ENCODE measurements at places on chromosomes 3 and 15.

- DNase-seq: no peak
Observed at GRCh38 chr15:40891810-40892446, 2.3 kb upstream of the VPS18 start.

GRCh38 chr3:133492159-133492741, 81.2 kb upstream of the CDV3 start:
- DNase-seq: no peak

GRCh38 chr3:160893207-160893606, 137.2 kb downstream of the PPM1L start:
- no peak for DNase-seq

DNA sequence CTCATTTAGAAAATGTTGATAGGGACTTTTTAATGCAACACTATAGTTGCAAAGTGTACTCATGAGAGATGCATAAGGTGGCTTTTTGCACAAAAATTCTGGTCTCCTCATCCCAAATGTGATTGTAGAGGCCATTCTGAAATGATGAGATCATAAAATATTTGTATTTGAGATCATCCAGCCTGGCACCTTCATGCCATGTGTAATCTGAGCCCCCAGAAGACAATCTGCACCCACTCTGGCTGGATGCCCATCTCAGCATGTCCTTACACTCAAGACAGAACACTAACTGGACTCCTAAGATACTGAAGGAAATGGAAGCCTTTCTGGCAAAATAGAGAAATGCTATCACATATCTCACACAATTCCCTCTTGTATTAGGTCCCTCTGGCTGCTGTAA, 49.2 kb downstream of the SLC7A14 start:
- DNase-seq: no peak

DNA sequence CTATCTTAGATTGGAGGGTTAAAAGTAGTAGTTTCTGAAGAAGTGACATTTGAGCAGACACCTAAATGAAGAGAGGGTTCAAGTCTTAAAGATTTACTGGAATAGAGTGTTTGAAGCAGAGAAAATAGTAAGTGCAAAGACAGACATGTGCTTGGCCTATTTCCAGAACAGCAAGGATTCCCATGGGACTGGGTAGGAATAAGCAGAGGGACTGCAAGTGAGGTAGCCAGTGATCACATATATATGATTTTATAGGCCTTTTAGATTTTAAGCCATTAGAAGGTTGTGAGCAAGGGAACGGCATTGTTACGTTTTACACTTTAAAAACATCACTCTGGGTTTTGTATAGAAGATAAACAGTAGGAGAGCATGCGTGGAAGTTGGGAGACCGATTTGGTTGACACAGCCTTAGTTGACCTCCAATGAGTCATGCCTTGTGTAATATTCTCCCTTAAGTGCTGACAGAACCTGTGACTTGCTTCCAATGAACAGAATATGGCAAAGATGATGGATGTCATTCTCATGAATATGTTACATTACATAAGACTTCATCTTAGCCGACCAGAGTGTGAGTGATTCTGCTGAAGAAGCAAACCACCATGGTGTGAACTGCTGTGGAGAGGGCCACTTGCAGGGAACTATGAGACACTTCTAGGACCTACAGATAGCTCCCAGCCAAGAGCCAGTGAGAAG, 37.1 kb upstream of the SLC4A7 start:
- no peak for DNase-seq

GRCh38 chr3:138351916-138352550, 3.7 kb downstream of the MRAS start:
- no peak for DNase-seq

DNA sequence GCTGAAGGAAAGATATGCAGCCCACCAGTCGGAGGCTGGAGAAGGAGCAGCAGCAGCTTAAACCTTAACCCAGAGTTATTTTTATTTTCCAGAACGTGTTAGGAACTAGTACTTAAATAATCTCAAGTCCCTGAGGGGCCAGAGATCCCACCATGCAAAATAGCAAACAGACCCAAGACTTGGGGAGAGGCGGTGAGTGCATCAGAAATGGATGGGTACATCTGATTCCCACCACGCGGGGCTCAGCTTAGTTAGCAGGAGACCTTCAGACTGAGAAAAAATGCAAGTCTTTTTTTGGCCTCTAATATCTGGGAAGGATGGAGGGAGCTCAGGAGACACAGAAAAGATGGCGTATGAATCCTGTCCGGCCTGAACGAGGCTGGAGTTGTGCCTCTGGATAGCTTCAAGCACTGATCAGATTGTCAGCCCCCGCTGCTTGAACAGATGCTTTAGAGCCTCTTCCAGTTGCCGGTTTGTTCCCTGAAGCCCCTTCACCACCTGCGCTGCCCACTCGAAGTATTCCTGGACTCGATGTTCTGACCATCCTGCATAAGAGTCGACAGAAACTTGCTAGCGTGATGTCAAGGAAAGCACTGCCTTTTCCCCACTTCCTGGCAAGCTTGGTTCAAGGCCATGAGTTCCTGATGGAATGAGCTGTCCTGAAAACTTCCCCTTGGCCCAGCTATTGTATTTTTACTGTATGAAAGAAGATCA, 1.3 kb downstream of the HDDC3 start:
- no peak for DNase-seq

DNA sequence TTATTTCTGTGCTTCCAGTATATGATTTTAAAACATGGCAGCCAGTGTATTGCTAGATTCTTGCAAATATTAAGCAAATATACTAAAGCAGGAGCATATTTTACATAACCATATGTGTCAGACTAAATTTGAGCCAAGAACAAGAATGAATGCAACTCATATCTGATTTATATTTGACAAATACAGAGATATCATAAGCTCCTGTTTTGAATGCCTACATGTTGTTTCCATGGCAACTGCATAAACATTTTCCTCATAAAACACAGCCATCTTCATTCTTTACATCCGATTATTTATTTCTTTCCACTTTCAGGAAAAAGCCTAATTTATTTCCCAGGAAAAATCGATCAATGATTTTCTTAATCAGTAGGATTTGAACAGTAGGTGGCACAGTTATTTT, 172.2 kb upstream of the TSPAN3 start:
- DNase-seq: no peak

GRCh38 chr15:51193979-51194378, 99.3 kb upstream of the TNFAIP8L3 start:
- DNase-seq: no peak

DNA sequence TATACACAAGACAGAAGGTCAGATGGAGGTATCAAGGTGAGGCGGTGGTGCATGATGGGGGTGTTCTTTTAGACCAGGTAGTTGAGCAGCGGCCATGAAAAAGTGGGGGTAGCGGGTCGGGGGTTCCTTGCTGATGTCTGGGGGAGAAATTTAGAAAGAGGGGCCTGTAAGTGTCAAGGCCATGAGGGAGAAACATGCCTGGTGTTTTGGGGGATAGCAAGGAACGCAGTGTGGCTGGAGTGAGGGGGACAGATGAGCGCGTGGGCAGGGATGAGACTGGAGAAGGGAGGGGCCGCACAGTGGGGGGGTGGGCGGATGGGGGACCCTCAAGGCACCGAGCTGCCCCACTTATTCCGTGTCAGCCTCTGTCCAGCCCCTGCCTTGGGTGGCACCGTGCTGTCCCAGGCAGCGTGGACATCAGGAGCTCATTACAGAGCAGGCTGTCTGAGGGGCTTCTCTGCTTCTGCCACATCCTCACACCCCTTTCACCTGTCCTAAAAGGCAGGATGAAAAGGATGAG, 143.3 kb downstream of the SMAD6 start:
- DNase-seq: no peak

- DNase-seq: no peak
Observed at GRCh38 chr3:17384567-17385296, 357.7 kb downstream of the TBC1D5 start.

GRCh38 chr15:40204100-40204499, 34.8 kb upstream of the PAK6 start:
- DNase-seq: no peak

DNA sequence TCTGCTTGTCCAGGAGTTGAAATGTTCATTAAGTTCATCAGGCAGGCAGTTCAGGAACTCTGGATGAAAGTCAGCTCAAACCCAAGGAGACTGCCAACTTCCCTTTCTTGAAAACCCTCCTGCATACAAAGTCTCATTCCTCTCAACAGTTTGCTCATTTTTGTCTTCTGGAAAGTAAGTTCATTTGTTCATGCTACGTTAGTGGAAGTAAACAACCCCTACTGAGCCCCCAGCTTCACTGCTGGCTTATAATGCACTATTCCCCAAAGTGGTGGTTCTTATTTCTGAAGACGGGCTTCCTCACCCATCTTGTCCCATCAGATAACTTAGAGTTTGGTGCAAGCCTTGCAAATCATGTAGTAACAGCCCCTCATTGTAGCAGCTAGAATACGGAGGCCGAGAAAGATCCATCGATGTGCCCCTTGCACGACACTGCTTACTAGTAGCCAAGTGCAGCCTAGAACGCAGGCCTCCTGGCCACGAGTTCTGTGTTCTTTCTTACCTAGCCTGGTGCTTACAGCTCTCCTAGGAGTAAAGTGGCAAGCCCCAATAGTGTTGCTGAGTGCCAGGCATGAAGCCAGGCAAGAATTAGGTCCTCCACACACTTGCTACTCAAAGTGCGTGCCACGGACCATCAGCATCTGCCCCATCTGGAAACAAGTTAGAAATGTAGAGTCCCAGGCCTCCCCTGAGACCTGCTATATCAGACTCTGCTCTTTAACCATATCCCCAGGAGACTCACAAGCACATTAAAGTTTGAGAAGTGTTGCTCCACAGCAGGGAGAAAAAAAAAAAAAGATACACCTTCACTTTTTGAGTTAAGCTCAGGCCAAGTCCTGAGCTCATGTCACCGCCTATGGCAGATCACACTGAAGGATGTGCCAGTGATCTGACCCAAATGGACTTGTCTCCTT, 82.5 kb downstream of the RFTN1 start:
- DNase-seq: no peak

DNA sequence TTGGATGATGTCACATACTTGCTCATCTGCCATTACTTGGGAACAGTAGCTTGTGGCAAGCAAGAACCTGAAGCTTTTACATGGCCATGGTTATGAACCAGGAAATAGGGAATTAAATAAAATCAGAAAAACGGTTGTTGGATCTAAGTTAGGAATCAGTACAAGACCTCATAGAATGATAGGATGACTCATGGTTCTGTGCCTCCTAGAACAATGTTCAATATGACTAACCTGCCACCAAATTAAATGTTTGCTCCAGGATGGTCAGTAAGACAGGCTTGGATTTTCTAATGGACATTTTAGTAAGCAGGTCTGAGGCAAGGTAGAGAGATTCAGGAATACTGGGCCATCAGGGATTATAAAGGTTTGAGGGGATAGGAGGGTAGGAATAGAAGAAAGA, 218.9 kb downstream of the PLOD2 start:
- no peak for DNase-seq

DNA sequence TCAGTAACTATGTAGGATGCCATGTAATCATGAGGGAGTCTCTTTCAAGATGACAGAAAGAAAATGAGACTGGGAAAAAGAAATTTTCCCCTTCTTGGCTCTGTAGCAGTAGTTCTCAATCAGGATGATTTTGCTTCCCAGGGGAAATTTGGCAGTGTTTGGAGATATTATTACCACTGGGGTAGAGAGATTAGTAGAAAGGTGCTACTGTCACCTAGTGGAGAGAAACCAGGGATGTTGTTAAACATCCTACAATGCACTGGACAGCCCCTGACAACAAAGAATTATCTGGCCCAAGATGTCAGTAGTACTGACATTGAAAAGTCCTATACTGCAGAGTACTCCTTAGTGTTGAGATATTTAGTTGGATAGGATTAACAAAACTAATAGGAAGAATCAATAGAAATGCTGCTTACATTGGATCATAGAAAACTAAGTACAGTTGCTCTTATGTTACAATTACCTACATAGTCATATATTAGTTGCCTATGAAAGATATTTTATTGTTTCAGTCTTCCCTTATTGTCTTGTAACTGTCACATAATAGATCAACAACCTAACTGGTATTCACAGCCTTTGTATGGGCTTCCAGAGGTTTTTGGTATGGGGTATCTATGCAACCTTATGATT, 433.3 kb downstream of the RAP2B start:
- no peak for DNase-seq

DNA sequence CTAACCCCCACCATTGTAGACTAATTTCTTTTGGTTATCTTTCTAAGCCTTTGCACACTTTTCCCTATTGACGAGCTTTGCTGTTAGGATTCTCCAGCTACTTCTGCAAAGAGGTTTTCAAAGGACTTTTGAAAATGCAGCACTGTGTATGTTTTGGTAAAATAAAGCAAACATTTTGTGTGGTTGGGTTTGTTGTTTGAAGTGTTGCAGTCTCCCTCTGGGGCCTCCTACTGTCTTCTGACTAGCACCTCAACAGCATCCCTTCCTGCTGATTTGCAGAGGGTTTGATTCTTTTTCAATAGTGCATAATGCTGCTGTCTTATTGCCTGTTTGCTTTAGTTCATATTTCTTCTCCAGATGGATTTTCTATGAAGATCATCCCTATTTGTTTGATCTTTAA, 775.1 kb upstream of the CFAP20DC start:
- no peak for DNase-seq

DNA sequence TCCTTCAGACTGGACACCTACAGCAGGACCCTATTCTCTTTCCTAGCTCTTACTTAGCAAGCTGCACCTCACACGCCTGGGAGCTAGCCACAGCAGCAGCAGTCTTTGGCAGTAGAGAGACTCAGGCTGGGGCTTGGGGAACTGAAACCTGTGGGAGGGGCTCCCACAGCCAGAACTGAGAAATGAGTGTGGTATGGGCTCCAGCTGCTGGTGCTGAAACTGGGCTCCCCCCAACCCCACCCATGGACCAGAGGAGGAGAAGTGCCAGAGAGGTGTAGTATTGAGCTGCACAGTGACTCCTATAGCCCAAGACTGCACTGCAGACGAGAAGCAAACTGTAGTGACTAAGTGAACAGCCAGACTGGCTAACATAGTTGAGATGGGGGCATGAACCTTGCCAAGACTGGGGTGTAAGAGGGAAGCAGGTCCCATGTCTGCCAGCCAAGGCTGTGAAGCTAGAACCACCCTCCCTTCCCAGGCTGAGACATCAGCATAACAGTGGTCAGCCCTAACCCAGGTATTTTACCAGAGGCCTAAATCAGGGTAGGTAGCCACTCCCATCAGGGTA, 62.5 kb downstream of the MYO5A start:
- DNase-seq: no peak

DNA sequence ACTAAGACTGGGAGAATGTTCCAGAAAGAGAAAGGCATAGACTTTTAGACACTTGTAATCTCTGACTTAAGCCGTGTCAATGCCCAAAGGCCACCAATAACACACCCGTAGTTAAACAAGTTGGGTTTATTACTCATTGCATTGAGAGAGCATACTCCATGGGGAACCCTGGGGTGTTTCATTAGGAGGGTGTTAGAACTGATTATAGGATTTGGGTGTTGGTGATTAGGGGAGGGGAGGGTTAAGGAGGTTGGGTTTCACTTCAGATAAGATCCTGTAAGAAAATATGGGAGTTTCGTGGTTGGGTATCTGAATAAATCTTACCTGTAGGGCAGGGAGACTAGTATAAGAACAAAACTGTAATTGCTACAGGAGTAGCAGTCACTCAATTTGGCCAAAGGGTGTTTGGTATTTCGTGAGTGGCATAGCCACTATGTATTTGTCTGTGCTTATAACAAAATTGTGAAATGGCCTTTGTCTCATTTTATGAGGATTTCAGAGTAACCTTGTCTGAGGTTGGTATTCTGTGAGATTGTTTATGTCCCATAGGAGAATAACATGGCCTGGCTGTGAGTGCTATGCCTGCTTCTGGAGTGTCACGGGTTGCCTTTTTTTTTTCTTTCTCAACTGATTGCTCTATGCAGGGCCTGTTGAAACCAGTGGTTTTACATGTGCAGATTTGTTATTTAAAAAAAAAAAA, 2.9 kb downstream of the HACD3 start:
- DNase-seq: no peak

All from activated CD4-positive, alpha-beta T cell treated with anti-CD3 and anti-CD28 coated beads, Interleukin-2, amount 50 U/mL, for 1 hour (primary cell).